NCI-H1417 treated with DMSO at 0.1 percent for 48 hours (cell line): ENCODE measurements at places on chromosomes 5 and 9.

DNA sequence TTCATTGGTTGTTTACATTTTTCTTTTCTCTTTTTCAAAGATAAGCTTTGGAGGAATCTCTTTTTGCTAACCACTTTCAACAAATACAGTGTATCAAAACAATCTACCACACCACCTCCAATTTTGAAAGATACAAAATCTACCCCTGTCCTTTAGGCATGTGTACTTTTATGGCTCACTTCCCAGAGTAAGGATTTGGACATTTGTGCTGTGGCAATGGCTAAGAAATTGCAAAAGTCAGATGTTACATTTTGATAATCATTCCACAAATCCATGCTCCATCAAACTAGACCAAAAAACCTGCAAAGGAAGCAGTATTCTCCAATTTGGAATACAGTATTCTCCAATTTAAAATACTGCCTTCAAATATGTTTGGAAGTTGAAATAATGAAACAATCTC lies 204.9 kb downstream of the MCTP1 start:
- no peak for DNase-seq

GRCh38 chr5:104526866-104527265 lies 964.3 kb upstream of the NUDT12 start:
- DNase-seq: no peak

- DNase-seq: no peak
Measured at GRCh38 chr5:74103131-74104023, 477.4 kb downstream of the ARHGEF28 start.

DNA sequence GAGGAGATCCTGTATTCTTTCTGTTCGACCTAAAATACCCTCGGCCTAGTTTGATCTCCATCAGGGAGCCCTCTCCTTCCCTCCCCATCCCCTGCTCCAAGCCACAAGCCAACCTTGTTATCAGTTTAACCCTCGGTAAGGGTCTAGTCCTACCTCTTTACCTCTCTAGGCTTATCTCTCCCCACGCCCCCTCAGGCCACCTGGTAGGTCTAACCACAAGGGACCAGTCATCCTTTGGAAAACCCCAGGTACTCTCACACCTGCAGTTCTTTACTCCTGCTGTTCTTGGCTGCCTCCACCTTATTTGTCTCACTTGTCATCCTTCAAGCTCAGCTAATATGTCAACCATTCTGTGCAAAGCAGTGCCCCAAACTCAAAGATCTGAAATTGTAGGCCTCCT lies 78.7 kb downstream of the RAD23B start:
- no peak for DNase-seq

DNA sequence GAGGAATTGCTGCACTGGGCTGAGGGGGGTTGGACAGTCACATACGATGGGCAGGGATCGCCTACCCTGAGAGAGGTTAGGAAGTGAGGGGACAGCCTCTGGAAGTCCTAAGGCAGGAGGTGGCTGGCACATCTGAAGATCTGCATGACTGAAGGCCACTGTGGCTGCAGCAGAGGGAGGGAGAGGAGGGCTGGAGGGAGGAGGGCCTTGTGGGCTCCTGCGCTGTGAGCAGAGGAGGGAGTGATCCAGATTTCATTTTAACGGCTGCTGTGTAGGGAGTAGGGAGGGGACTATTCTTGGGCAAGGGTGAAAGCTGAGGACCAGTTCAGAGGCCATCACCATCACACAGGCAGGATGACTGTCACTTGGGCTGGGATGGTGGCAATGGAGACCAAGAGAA lies 7.1 kb downstream of the EIF4E1B start:
- DNase-seq: no peak

- no peak for DNase-seq
Measured at GRCh38 chr9:19022206-19022605, 10.8 kb downstream of the SAXO1 start.

DNA sequence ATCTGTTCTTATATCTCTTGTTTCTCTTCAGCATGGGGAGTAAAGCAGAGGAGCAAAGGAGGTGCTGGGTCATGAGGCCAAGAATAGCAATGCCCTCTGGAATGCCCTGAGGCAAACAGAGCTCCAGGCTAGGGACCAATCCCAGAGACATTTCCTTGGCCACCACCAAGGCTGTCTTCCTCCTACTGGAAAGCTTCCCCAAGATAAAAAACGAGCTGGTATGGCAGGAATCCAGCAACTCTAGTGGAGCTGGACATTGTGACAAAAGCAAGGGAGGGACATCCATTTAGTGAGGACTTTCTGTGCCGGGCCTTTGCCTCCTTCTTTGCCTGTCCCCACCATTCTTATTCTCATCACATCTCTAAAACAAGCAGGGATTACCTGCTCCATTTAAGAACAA lies 161.6 kb downstream of the ASTN2 start:
- DNase-seq: no peak

GRCh38 chr9:91837981-91838731 lies 111.9 kb downstream of the ROR2 start:
- DNase-seq: no peak

GRCh38 chr5:55905251-55905650 lies 54.1 kb downstream of the IL31RA start:
- no peak for DNase-seq

- no peak for DNase-seq
Measured at GRCh38 chr9:89697553-89697952, 92.7 kb downstream of the GADD45G start.

DNA sequence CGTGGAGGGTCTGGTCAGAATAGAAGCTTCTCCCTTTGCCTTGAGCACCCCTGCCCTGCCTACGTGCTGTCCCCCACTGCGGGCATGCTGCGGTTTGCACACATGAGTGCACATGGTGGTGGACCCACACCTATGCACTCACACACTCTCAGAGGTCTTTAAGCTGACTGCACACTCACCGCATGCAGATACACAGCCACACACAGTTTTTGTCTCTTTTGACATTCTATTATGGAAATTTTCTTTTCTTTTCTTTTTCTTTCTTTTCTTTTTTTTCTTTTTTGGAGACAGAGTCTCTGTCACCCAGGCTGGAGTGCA lies 584 bp upstream of the ARID3C start:
- DNase-seq: no peak

- no peak for DNase-seq
Measured at GRCh38 chr5:137027758-137028157, 471.4 kb downstream of the SPOCK1 start.

DNA sequence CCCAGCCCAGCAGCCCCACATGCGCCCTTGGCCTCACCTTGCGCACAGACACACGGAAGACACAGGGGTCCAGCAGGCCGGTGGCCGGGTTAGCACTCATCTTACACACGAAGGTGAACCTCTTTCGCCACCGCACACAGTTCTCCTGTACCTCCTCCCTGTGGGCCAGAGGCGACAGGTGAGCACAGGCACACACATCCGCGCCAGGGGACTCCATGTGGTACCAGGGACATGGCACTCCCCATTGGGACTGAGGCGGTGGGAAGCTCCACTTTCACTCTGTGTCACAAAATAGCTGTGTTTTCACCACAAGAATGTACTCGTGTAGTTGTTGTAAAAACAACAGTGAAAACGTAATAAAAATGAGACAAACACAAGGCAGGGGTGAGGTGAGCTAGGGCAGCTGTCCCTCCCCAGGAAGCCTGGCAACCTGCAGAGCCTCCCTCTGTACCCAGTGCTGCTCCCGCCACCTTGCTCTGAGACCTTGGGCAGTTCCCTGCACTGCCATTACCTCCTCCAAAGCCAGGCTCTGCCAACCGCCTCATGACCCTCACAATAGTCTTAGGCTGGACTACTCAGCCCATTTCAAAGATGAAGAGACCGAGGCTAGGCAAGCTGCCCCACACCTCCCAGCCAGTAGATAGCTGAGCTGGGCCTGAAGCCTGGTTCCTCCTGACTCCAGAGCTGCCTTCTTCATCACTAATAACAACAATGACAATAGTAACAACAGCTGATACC lies 16.3 kb upstream of the DPM2 start:
- DNase-seq: no peak

DNA sequence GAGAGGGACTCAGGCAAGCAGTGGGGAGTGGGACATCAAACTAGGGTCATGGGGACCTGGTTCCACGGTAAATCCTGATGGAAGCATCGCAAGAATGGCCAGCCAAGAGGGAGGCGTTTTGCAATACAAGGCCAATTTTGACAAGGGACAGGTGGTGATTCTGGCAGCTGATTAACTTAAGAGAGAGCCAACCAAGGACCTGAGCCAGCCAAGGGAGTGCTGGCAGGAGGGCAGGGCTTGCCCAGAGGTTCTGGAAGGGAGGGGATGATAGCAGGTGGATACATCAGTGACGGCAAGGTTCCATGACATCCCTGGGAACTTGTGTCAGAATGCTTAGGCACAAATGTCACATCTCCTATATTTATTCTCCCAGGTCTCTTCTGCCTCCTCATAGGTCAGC lies 32.8 kb upstream of the PUM3 start:
- no peak for DNase-seq

GRCh38 chr9:136958898-136959850 lies 7.1 kb downstream of the LCN12 start:
- no peak for DNase-seq

- no peak for DNase-seq
Measured at GRCh38 chr5:34749431-34749873, 89.5 kb upstream of the TTC23L start.

- no peak for DNase-seq
Measured at GRCh38 chr5:78997090-78997489, 12.0 kb upstream of the ARSB start.

- no peak for DNase-seq
Measured at GRCh38 chr9:126615791-126616447, 2.2 kb downstream of the LMX1B start.

DNA sequence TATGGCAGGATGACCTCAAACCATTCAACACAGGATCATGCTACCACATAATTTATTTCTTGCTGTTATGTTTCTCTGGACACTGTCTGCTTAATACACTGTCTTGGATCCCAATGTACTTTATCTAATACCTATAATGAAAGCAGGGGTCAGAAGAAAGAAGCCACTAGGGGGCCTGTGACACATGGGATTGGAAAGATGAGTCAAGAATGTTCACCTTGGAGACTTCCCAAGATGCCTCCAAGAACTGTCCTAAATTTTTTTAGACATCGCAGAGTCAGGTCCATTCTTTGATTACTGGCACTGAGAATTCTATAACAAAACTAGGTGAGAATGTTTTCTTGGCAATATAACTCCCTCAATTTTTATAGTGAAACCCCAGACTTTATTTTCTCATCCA lies 305.8 kb upstream of the SMARCA2 start:
- DNase-seq: no peak

GRCh38 chr9:107635803-107636174 lies 146.2 kb upstream of the KLF4 start:
- DNase-seq: no peak

DNA sequence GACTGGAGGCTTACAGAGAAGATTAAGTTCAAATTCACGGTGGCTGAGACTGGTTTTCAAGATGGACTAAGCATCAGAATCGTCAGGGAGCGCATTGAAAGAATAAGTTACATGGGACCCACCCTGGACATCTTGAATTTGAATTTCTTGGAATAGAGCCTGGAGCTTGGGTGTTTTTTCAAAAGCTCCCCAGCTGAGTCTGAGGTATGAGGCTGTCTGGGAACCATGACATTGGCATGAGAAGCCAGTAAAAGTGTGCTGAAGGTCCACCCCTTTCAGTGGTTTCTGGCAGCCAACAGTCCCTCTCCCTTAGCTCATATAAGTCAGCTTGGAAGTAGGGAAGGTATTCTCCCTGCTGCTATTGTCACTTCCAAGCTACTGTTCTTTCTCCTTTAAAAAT lies 97.8 kb downstream of the MAST4 start:
- DNase-seq: no peak

DNA sequence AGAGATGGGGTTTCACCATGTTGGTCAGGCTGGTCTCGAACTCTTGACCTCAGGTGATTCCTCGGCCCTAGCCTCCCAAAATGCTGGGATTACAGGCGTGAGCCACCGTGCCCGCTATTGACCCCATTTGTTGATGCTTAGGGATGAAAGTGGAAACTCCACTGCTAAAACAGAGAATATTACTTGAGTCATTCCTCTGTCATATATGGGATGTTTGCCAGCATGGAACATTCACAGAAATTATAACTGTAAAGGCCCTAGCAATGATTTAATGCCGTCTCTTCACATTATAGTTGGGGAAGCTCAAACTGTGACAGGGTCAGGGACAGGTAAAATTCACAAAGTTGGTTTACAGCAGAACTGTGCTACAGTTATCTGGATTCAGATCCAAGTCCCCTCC lies 94.5 kb downstream of the TMC1 start:
- no peak for DNase-seq

DNA sequence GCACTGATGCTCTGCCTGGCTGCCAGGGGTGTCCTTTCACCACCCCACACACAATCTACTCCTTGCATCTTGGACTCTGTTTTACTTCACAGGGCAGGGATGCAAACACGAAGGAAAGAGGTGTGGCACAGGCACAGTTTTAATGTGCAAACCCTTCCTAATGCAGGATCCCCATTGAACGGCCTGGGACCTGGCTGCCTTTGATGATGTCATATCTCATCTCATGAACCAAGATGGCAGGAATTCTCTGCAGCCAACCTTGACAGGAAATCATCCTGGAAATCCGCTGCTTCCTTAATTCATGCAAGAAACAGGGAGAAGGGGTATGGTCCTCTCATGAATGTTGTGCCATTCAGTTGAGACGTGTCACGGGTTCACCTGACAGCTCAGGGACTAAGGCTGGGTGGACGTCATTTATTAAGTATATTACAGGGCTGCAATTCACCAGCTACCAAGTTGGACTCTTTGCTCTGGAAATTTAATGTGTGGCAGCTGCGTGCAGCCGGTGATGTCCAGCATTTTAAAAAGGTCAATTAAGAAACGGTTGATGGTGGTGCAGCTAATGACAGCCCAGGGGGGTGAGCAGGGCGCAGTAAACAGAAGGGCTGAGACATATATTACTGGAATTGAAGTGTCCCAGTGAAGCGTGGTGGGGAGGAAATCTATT lies 91.5 kb downstream of the LMNB1 start:
- peak; percentile 45 for DNase-seq

DNA sequence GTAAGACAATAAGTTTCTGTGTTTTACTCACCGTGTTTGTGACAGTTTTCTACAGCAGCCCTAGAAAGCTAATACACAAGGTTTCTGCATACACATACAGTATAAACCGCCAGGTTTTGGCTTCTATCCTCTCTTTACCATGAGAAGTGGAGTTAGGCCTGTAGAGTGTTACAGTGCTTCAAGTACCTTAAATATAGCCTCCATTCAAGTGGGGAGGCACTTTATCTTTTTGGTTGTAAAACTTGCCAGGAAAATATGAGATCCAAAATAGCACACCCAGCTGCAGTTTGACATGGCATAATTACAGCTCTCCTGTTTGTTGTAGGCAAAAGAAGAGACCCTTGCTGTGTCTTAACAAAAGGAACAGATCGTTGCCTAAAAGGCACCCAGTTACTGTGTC lies 90.3 kb upstream of the PTPN3 start:
- peak; percentile 69 for DNase-seq

DNA sequence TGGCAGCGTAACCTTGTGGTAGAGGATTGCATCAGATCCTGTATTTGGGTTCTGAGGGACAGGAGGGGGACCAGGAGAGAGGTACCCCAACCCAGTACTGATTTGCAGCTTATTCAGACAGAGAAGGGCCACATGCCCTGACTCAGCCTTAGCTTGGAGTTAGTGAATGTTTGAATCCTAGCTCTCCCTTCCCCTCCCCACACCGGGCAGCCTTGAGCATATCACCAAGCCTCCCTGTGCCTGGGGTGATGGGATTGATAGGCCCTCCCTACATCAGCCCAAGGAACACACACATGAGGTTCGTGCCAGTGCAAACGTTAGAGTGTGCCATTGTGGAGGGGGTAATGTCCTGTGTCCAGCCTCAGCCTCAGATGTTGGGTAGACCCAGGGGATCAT lies 71.9 kb downstream of the AMBP start:
- DNase-seq: no peak

GRCh38 chr9:81772144-81772543 lies 82.8 kb upstream of the TLE1 start:
- DNase-seq: no peak

GRCh38 chr9:4070266-4070665 lies 229.6 kb downstream of the GLIS3 start:
- DNase-seq: no peak
